Testis (tissue), 5 donors: ENCODE measurements at places on chromosomes 1 and 21. TPM values are rescaled to one million over a fixed set of nuclear protein-coding genes. Genes with fewer than 3 reads are reported as not detected.

DNA sequence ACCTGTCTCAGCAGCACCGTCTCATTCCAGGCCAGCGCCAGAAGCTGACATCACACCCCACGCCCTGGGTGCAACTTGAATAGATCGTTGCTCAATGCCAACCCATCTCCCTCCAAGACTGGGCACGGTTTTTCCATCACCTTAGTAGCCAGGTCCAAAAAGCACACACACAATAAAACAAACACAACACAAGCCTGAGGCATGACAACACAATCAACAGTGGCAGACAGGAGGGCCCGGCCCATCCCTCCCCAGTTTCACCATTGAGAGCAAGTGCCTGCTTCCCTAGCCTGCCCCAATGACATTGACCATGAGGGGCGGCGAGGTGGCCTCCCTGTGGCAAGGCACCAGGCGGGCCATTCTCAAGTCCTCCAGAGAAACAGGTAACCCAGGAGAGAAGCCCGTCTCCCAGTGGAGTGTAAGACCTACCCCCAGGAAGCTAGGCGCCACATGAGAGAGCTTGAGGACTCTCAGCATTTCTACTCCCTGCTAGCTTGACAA, 2.7 kb downstream of the IFFO2 start:
- no peak overlapping the region for H3K27ac ChIP-seq
- H3K4me1 ChIP-seq: peaks cover 37% of the 10 kb centered on the region
- no peak overlapping the region for H3K4me3 ChIP-seq
- no peaks in the 10 kb centered on the region for H3K27me3 ChIP-seq
- no peak for DNase-seq
- no peaks in the 10 kb centered on the region for H3K36me3 ChIP-seq

GRCh38 chr1:160400646-160401486, 502 bp downstream of the VANGL2 start:
- peaks cover 11% of the 10 kb centered on the region for H3K4me1 ChIP-seq
- H3K27me3 ChIP-seq: no peaks in the 10 kb centered on the region
- H3K4me3 ChIP-seq: peak overlapping the region; percentile 85
- H3K27ac ChIP-seq: no peak overlapping the region

- no peaks in the 10 kb centered on the region for H3K27me3 ChIP-seq
- no peaks in the 10 kb centered on the region for H3K4me1 ChIP-seq
- H3K27ac ChIP-seq: no peak overlapping the region
- DNase-seq: peak; percentile 31
- no peak overlapping the region for H3K4me3 ChIP-seq
- no peaks in the 10 kb centered on the region for H3K36me3 ChIP-seq
Measured at GRCh38 chr1:228434689-228435088, 18.0 kb upstream of the TRIM17 start.

DNA sequence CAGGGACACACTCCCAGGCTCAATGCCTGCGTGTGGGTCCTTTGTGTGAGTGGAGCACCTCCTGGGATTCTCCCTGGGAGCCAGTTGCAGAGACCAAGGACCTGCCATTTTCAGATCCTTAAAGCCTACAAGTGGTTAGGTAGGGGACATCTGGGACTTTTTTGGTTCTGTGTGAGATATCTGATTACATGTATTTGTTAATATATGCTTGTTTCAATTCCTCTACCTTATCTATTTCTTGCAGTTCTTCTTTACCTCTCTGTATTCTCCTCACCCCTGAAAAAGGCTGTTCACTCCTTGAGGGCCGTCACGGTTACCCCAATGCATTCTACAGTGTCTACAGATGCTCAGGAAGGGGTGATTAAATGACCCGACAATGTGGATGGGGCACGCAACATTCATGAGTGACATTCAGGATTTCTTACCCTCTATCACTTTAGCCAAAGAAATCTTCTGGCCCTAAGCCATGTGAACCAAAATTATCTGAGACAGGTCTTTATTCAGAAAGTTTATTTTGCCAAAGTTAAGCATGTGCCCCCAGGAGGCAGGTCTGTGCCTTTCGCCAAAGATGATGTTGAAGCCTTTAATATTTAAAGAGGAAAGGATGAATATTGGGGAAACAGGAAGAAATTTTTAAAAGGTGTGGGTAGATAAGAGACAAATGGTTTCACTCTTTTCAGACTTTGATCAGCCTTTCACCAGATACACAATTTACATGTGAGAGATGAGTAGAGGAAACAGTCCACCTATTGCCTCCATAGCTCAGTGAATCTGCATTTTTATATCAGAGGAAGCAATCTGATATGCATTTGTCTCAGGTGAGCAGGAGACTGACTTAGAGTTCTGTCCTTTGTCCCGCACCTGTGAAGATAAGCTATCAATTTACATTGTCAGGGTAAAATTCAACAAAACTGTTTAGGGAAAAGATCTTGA, 44.6 kb upstream of the MPZL1 start:
- no peaks in the 10 kb centered on the region for H3K36me3 ChIP-seq
- H3K27me3 ChIP-seq: no peaks in the 10 kb centered on the region
- no peak overlapping the region for H3K27ac ChIP-seq

PTGS2 gene
- 0.75 TPM for polyA plus RNA-seq

DNA sequence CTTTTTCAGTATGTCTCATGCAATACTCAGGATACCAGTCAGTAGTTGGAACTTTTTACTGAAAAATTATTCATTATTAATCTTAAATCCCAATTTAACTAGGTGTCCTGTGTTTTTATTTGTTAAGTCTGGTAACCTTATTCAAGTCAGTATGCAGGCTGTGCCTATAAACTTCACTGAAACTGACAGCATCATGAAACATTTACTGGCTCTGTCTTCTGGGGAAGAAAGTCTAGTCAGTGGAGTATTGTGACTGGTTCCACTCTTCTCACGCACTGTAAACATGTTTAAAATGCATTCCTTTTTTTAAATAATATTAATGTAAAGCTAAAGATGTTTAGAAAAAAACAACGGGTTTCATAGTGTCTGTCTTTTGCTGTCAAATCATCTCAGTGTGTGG, 739.7 kb downstream of the LTN1 start:
- no peaks in the 10 kb centered on the region for H3K36me3 ChIP-seq
- no peaks in the 10 kb centered on the region for H3K4me1 ChIP-seq
- H3K4me3 ChIP-seq: no peak overlapping the region
- no peak overlapping the region for H3K27ac ChIP-seq
- no peaks in the 10 kb centered on the region for H3K27me3 ChIP-seq

- no peak overlapping the region for H3K4me3 ChIP-seq
- DNase-seq: no peak
- H3K36me3 ChIP-seq: no peaks in the 10 kb centered on the region
- H3K4me1 ChIP-seq: peaks cover 12% of the 10 kb centered on the region
- no peaks in the 10 kb centered on the region for H3K27me3 ChIP-seq
Measured at GRCh38 chr1:172494166-172494565, 38.8 kb upstream of the SUCO start.

GNL2 gene
- polyA plus RNA-seq: 34.4 TPM

TMCC2 gene
- polyA plus RNA-seq: 8.5 TPM

GRCh38 chr1:199150756-199151155, 511.9 kb downstream of the PTPRC start:
- DNase-seq: no peak
- H3K4me1 ChIP-seq: peaks cover 4% of the 10 kb centered on the region
- H3K27ac ChIP-seq: no peak overlapping the region
- H3K27me3 ChIP-seq: no peaks in the 10 kb centered on the region
- no peaks in the 10 kb centered on the region for H3K36me3 ChIP-seq

DNA sequence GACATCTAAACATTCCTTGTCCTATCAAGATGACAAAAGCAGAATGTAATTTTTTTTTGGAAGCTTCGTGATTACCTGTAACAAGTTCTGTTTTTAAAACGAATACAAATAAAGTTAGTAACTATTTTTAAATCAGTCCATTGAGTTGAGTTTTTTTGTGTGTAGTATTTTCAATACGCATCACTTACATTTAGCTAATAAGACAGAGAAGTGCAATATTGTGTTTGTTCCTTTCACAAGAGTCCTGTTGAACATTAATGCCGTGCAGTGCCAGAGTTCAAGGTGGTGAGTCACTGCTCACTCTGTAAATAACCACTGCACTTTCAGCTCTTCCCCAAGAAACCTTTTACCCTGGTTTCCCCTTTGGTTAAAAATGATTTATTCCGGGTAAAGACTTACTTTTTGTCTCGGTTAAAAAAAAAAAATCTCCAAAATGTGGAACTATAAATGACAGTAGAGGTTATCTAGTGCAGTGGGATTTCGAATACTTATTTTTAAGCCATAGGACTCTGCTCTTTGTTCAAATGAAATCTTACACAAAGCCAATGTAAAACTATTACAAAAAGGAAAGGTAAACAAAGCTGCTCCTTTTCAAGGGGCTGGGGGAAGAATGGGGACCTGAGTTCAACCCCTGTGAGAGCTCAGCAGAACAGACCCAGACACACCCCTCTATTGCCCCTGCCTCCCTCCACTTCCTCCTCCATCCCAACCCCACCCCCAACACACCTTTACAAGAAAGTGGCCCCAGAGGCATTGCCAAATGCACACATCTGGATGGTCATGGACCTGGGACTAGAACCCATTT, 14.8 kb upstream of the NCMAP start:
- H3K36me3 ChIP-seq: no peaks in the 10 kb centered on the region
- H3K4me1 ChIP-seq: no peaks in the 10 kb centered on the region
- no peak for DNase-seq
- no peak overlapping the region for H3K4me3 ChIP-seq

- H3K36me3 ChIP-seq: no peaks in the 10 kb centered on the region
- H3K4me1 ChIP-seq: no peaks in the 10 kb centered on the region
- H3K4me3 ChIP-seq: no peak overlapping the region
Measured at GRCh38 chr1:155424091-155424490, 103.4 kb downstream of the RUSC1 start.

PRAMEF12 gene
- not detected for polyA plus RNA-seq

ZMYND12 gene
- 122 TPM for polyA plus RNA-seq

- no peaks in the 10 kb centered on the region for H3K27me3 ChIP-seq
- DNase-seq: no peak
- H3K4me3 ChIP-seq: no peak overlapping the region
Measured at GRCh38 chr1:228976316-228976715, 241.0 kb downstream of the RHOU start.

- no peaks in the 10 kb centered on the region for H3K36me3 ChIP-seq
- no peak for DNase-seq
- no peaks in the 10 kb centered on the region for H3K27me3 ChIP-seq
- H3K27ac ChIP-seq: no peak overlapping the region
- no peak overlapping the region for H3K4me3 ChIP-seq
Measured at GRCh38 chr1:116472431-116472961, 98.3 kb downstream of the CD58 start.

GRCh38 chr21:15638856-15639549, 90.8 kb upstream of the USP25 start:
- H3K36me3 ChIP-seq: no peaks in the 10 kb centered on the region
- H3K27me3 ChIP-seq: no peaks in the 10 kb centered on the region
- H3K4me3 ChIP-seq: no peak overlapping the region

TMEM52 gene
- 40.8 TPM for polyA plus RNA-seq

GRCh38 chr1:20138346-20138745, 777 bp upstream of the PLA2G2F start:
- H3K27ac ChIP-seq: no peak overlapping the region
- no peak overlapping the region for H3K4me3 ChIP-seq

SLC9C2 gene
- 17.1 TPM for polyA plus RNA-seq

DNA sequence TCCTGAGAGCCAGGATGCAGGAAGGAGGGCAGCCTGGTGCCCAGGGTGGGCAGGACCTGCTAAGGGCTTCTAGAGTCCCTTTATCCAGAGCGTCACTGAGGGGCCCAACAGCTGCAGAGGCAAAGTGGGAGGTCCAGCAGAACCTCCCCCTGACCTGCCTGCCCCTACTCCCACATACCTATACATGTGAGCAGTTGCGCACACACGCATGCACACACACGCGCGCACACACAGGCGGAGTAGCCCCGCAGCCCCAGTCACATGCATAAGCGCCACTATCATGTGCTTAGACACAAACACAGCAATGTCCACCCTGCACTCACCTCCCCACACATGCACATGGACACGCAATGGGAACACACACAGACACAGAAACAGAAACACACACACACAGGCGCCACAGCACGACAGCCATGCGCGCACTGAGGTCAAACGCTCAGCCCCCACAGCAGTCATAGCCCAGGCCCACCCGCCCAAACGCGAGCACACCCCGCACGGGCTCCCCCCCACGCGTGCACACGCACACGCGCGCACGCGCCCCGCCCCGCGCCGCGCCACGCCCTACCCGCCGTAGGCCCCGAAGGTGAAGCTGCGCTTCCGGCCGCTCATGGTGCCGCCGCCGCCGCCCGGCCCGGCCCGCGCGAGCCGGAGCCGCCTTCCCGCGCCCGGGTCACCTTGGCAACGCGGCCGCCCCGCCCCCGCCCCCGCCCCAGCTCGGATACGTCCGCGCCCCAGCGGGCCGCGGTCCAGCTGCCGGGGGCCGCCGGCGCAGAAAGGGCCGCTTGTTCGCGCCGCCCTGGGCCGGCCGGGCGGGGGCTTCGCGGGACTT, 17.7 kb downstream of the RAP1GAP start:
- H3K36me3 ChIP-seq: no peaks in the 10 kb centered on the region
- H3K4me3 ChIP-seq: peak overlapping the region; percentile 41
- no peaks in the 10 kb centered on the region for H3K27me3 ChIP-seq

DNA sequence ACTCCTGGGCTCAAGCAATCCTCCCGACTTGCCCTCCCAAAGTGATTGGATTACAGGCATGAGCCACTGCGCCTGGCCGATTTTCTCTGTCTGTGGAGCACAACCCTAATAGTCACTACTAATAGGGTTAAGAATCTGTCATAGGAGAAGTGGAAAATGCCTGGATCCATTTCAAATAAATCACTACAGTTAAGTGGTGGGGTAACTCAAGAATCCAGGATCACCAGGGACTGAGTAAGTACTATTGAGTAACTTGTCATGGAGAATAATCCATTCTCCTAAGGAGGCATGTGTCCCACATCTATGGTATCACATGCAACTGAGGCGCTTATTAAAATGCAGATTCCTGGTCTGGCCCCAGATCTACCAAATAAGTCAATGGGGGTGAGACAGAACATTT, 53.2 kb downstream of the OPTC start:
- no peaks in the 10 kb centered on the region for H3K36me3 ChIP-seq
- no peak for DNase-seq
- H3K27me3 ChIP-seq: no peaks in the 10 kb centered on the region
- H3K4me1 ChIP-seq: peaks cover 10% of the 10 kb centered on the region
- H3K4me3 ChIP-seq: no peak overlapping the region

DNA sequence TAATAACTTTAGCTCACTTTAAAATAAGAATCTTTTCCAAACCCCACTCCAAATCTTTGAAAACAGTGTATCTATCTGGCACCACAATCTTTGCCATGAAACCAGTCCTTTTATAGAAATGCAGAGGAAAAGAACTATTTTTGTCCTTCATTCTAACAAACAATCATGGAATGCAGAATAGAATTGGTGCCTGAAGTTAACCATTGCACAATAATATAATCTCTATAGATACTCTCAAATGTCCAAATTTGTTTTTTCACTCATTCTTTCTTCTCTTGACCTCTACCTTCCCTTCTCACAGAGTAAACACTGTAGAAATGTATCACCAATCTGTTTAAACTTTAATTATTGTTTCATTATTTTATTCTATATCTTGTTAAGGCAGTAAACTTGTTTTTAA, 34.8 kb downstream of the TTLL7 start:
- no peaks in the 10 kb centered on the region for H3K27me3 ChIP-seq
- H3K36me3 ChIP-seq: no peaks in the 10 kb centered on the region
- no peak overlapping the region for H3K27ac ChIP-seq

NES gene
- polyA plus RNA-seq: 20.7 TPM
